ENCODE measurements at places on chromosomes 5 and 9.

- DNase-seq: peak; percentile 34
These were observed 967 bp downstream of the NEURL1B start for GRCh38 chr5:172642051-172642409.

DNA sequence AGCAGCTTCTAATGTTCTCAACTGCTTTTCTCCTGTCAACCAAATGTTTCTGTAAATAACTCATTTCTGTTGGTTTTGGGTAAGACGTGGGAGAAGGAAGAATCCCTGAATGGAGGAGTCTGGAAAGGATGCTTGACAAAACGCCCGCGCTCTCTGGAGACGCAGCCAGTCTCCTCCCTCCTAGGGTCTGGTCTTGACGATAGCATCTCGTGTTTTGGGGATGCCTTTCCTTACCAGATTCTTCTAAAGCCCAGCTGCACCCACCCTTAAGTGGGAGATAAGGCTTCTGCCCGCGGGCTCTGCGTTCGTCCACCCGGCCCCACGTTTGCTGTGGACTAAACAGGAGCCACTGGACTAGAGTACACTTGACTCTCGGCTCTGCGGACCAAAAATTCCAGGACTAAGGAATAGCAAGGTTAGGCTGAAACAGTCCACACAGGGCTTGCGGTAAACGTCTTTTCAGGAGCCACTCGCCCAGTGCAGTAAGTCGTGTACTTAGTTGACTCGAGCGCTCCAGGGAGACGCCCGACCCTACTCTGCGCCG is 491 bp upstream of the CTSL start:
- DNase-seq: no peak

DNA sequence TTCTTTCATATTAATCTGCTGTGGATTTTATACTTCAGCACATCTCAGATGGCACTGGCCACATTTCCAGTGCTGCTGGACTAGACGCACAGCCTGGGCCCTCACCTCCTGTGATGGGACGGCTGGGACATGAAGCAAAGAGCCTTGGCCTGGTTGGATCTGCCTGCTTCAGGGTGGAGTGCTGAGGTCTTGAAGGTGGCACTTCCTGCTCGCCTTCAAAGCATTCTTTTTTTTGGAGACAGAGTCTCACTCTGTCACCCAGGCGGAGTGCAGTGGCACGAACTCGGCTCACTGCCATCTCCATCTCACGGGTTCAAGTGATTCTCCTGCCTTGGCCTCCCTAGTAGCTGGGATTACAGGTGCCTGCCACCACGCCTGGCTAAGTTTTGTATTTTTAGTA is 73.1 kb downstream of the RAPGEF1 start:
- no peak for DNase-seq

DNA sequence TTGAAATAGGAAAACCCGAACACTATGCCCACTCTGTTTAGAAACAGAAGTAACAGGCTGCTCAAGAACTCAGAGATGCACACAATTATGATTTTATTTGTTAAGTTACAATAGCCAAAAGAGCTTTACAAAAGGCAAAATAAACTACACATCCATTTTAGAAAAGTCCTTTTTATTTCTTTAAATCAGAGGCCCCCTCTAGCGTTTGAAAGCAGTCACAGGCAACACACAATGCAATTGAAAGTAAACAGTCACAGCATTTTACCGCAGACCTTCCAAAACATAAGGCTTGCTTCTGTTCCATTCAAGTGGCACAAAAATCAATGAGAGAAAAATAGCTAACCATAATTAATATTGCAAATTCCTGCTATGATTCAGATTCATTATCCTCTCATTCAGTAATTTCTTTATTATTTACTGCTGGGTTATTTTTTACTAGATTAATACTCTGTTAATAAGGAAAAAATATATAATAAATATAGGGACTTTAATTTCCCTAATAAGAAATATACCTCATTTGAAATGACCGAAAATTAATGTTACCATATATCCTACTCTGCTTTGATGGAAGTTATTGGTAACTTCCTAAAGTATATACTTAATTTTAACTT is 78.3 kb downstream of the CEP120 start:
- peak; percentile 31 for DNase-seq

DNA sequence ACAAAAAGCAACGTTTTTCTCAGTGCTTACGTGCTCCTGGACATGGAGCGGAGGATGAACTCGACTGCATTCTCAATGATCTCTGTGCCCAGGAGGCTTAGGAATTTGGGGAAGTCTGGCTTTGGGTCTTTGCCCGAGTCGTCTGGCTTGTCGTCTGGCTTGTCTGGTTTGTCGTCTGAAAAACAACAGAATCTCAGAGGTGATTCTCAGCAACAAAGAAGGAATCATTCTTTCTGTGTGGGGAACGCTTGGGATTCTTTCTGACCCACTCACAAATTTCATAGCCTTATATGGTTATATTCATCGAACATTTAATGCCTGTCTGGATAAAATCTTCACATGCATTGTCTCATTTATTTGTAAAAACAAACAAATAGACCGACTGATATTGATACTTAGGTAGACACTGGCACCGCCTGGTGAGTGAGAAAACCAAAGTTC is 4.7 kb downstream of the C5orf46 start:
- peak; percentile 9 for DNase-seq

DNA sequence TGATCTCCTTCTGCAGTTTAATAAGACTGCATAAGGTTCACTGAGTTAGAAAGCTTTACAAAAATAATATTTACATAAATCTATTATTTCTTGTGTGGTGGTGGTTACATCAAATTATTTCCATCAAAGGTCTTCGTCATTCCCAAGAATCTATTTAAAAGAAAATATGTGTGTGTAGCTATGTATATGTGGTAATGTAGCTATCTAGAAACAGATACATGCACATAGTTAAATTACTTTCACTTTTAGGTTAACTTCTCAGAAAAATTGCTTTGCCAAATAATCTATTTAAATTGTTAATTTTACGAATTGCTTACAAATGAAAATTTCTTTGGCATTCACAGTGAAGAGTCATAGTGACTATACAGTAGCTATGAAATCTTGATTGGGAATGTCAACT is 633.2 kb downstream of the DMRTA1 start:
- no peak for DNase-seq

DNA sequence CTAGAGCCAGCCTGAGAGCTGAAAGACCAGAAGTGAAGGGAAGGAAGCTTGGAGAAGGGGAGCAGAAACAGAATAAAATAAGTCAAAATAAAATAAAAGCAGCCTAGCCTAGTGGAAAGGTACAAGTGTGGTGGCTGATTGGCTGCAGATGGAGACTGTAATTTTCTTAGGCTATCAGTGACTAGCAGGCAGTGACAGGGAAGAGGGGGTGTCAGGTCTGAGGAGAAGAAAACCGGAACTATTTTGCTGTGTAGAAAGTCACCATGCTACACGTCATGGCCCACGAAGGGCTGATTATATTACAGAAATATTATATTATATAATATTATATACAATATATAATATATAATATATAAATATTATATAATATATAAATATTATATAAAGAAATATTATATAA is 98.1 kb upstream of the TAF11L2 start:
- DNase-seq: no peak

DNA sequence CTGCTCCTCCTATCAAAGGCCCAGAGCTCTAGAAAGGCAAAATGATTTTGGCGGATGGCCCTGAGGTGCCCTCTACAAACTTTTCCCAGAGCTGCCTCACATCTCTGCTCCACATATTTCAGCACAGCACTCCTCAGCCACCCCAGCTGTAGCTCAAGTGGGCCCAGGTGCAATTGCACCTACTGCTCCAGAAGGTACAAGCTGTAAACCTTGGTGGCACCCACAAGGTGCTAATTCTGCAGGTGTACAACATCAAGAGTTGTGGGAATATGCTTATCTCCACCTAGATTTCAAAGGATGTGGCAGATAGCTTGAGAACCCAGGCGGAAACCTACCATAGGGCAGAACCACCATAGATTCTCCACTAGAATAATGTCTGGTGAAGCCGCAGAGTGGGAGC is 432.2 kb downstream of the TMEM232 start:
- no peak for DNase-seq

DNA sequence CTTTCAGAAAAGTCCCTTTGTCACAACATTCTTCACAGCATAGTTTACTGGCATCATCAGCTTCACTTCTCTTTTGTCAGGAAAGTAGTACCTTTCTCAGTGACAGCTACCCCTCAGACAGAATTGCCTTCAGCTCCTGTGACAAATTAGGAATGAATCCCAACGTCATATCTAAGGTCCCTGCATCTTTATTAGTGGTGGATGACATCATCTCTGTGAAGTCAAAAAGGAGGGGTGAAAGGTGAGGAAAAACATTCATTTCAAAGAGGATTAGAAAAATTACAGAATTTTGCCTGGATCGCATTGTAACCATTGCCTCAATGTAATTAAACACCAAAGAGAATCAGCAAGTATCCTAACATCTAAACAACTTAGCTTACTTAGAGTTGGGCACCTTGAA is 7.9 kb upstream of the INSL6 start:
- DNase-seq: no peak

Measured in EL (cell line).